BJ (cell line): ENCODE measurements at places on chromosomes 5 and 9.

DNA sequence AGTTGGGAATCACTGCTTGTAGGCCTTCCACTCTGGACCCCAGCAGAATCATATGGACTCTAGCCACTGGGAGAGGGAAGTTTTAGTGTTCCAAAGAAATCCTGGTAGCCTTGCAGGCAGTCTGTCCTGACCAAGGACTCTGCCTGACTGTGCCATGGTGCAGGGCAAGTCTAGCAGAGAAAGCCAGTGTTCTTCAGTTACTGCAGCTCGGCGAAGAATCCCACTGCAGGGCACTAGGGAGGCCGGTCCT is 20.3 kb upstream of the MATR3 start:
- no peak for DNase-seq

GRCh38 chr5:122749886-122750285 is 25.0 kb upstream of the SNX2 start:
- no peak for DNase-seq

GRCh38 chr9:136379003-136379287 is 5.5 kb upstream of the CARD9 start:
- no peak for DNase-seq

- no peak for DNase-seq
These were observed 55.4 kb upstream of the PPP3R2 start for GRCh38 chr9:101650142-101650541.

DNA sequence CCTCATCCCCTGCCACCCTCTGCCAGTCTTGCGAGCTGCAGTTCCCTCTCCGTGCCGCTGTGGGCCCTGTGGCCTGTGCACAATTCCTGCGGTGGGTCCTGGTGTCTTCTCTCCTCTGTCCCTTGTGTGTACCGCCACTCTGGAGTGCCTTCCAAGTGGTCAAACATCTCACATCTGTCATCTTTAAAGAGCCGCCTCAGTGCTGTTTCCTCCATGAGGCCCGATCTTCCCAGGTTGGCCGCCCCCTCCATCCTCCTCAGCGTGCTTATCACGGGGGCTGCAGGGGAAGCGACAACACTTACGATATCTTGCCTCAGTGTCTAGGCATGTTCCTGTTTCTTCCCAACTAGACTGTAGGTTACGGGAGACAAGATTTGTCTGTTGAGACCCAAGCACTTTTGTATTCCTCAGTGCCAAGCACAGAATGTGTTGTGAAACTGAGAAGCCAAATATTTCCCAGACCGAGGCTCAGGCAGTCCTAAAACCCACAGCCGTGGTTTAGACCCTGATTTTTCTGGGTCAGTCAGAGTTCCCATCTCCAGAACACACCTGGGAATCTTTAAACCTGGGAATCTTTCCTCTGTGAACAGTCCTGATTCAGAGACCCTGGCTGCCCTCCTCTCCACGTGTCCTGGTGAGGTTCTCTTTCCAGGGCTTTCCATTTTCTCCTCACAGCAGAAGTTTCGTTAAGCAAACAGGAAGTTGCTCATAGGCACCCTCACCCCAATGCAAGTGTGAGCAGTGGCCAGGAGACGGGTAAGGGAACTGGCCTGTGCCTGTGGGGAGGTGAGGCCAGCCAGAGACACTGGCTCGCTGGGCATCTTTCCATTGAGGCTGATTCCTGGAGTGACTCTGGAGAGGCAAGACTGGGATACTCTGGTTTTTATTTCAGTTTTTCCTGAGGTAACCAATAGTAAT is 28.8 kb downstream of the SLC46A2 start:
- no peak for DNase-seq

DNA sequence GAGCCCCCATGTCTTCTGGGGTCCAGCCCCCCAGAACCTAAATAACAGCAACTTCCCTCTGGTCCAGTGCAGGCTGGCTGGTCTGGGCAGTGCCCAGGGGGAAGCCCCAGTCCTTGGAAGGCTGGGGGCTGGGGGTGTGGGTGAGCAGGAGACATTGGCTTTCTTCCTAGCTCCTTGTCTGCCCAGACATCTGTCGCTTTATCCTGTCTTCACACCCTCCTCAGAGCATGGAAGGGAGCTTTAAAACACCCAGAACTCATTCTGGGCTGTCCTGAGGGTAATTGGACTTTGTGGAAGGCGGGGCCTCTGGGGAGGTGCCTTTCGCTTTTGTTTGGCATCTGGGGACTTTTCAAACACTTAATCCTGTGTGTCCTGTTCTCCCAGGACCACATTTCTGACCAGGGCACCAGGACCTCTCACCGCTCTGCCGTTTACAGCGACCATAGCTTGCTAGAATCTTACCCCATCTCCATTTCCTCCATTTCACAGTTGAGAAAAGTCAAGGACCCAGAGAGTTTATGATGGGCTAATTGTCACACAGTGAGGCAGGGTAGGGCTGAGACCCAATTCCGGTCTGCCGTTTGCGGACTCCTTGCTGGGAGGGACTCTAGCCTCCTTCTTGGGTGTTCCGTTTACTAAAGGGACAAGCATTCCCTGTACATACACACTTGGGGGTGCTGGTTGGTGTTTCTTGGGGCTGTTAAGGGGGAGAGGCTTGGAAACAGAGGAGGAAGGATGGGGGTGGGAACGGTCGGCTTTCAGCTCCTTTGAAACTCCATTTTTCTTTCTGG is 1.1 kb downstream of the GSN start:
- no peak for DNase-seq

DNA sequence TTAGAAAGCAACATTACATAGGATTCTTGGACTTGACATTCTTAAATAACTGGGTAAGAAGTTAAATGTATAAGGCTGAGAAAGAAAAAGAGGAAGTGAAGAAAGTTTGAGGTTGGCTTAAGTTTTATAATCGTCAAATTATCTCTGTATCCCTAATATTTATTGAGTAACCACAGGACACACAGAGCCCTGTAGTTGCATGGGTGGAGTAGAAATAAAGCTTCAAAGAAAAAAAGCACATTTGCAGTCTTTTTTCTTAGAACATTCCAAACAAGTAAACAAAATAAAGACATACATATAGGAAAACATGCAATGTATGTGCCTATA is 137.0 kb downstream of the CCDC192 start:
- DNase-seq: no peak

DNA sequence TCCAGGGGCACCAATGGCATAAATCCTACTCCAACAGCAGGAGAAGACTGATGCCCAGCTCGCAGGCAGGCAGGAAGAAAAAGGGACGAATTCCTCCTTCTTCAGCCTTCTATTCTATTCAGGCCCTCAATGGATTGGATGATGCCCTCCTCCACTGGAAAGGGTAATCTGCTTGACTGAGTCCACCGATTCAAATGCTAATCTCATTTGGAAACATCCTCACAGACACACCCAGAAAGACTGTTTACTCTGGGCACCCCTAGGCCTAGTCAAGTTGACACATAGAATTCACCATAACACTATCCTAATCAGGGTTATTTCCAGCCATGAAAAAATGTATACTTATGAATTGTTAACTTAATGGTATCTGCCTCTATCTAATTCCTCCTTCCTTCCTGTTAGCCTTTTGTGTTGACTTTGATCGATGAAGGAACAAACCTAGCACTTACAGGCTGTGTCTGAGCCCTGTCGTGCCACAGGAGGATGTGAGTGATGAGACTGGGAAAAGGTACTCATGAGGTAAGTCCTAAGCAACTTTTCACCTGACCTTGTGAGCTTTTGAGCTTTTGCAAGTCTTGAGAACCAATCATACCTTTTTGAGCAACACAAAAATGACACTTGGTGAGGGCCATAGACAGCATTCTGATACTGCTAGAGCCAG is 36.5 kb downstream of the FOXD1 start:
- no peak for DNase-seq

- peak; percentile 45 for DNase-seq
These were observed 57.6 kb downstream of the ANKRD55 start for GRCh38 chr5:56175488-56175887.

DNA sequence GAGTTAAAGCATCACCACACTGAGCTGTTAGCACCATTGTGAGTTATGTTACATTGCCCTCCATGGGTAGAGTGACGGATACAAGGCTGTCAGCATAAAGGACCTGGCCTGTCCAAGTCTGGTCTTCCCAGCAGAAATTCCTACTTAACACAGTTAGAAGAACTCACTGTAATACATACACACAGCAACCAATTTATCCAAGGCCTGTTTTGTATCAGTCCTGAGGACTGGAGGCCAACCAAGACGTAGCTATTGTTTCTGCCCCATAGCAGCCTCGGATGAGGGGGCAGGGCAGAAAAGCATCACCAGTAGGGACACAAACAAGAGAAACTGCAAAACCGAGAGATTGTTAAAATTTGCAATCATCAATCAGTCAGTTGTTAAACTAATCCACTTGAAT is 66.0 kb upstream of the CKMT2 start:
- DNase-seq: no peak

- DNase-seq: no peak
These were observed 40.0 kb downstream of the GALNT10 start for GRCh38 chr5:154230526-154230925.

- no peak for DNase-seq
These were observed 48.7 kb downstream of the RXRA start for GRCh38 chr9:134375011-134375390.

GRCh38 chr5:140311011-140311467 is 8.1 kb upstream of the PFDN1 start:
- DNase-seq: peak; percentile 37

GRCh38 chr9:129336601-129337331 is 158.7 kb upstream of the IER5L start:
- peak; percentile 31 for DNase-seq

- peak; percentile 40 for DNase-seq
These were observed 42.7 kb upstream of the LIFR start for GRCh38 chr5:38598994-38599617.

- DNase-seq: no peak
These were observed 98.8 kb upstream of the NFIL3 start for GRCh38 chr9:91522481-91522880.

- DNase-seq: no peak
These were observed 1.4 kb downstream of the IQGAP2 start for GRCh38 chr5:76404223-76405211.

- DNase-seq: no peak
These were observed 241.6 kb upstream of the CD180 start for GRCh38 chr5:67437905-67438845.

DNA sequence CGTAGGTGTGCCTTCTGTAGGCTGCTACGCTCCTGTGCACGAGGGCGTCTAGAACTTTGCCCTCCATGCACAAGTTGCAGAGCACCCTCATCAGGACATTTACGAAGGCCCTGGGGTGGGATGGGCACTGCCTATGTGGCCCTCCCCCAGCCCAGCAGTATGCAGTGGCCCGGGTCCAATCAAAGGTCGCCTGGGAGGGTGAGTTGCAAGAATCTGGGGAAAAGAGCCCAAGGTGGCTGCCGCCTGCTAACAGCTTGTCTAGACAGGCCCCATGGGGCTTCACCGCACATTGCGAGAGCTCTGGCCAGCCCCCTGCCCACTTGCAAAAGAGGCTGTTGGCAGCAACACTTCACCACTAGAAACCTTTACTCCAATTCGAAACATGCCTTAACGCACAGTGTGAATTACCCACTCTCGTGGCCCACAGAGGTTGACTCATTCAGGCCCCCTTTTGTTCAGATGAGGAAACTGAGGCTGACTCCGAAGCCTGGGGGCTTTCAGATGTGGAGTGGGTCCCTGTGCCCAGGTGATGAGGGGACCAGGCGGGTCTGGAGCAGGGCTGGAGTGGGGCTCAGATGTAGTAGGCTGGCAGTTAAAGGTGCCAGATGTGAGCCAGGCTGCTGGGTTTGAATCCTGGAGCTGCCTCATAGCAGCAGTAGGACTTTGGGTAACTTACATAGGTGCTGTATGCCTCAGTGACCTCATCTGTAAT is 31.8 kb upstream of the IL17B start:
- no peak for DNase-seq

GRCh38 chr9:35738924-35739323 is 6.5 kb downstream of the CREB3 start:
- no peak for DNase-seq

GRCh38 chr5:133565993-133566392 is 46.3 kb downstream of the FSTL4 start:
- no peak for DNase-seq

- no peak for DNase-seq
These were observed 146.2 kb upstream of the KLF4 start for GRCh38 chr9:107635803-107636174.

GRCh38 chr5:39132128-39132447 is 57.9 kb upstream of the RICTOR start:
- no peak for DNase-seq

- no peak for DNase-seq
These were observed 27.1 kb upstream of the F2R start for GRCh38 chr5:76688836-76689235.

- DNase-seq: no peak
These were observed 154.2 kb upstream of the ZNF366 start for GRCh38 chr5:72661405-72661804.

GRCh38 chr5:81315336-81315735 is 13.9 kb downstream of the ZCCHC9 start:
- no peak for DNase-seq
